ENCODE measurements at places on chromosomes 7 and 10. TPM values are rescaled to one million over a fixed set of nuclear protein-coding genes. Genes with fewer than 3 reads are reported as not detected.

Gene ATRNL1
- total RNA-seq, result 0.23 TPM

Gene PLPP4
- total RNA-seq, result not detected

Gene SNX8
- total RNA-seq, result 25.5 TPM

Gene ENTPD1
- 12.9 TPM for total RNA-seq

Gene TAS2R5
- 1.3 TPM for total RNA-seq

Gene UTF1
- total RNA-seq, result 0.21 TPM

Gene RBM20
- 0.37 TPM for total RNA-seq

GRCh38 chr7:1964913-1965578 is 267.7 kb downstream of the MAD1L1 start:
- no peak for DNase-seq

DNA sequence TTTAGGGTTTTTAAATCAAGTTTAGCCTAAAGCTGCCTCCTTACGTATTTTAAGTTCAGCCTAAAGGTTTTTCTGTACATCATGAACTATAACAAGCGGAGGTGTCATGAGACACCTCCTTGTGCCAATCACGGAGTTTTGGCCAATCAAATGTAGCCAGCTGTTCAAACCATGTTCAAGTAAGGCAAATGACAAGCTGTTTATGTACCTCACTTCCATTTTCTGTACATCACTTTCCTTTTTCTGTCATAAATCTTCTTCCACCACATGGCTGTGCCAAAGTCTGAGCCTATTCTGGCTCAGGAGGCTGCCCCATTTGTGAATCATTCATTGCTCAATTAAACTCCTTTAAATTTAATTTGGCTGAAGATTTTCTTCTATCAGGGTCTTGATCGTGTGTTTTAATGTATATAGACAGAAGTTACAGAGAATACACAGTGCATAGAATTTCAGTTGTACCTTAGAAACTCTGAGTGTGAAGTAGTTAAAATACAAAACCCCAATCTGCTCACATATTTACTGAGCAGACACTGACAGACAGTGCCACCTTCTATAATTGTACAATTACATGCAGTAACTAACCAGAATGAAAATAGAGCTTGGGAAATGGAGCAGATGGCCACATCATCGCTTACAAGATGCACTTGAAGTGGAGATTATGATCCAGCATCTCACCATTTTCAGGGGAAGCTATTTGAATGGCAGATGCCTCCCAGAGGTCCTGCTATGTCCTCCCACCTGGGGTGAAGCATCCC is 76.9 kb upstream of the LANCL2 start:
- DNase-seq, result no peak

DNA sequence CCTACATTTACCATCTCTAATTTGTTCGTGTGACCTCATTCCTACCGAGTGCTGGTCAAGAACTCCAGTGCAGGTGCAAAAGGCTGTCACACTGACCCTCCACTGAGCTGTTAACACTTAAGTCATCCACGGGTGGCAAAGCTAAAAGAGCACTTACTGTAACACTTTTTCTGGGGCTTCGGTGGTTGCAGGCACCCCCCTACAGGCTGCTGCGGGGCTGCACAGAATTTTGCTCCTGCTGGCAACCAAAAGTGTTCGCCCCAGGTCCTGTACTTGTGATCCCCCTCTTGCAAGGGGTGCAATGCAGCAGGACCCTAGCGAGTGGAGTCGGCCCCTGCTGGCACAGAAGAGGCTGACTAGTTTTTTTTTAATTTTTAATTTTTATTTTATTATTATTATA is 298.9 kb upstream of the CNTNAP2 start:
- DNase-seq, result no peak

- DNase-seq, result peak; percentile 73
Observed at GRCh38 chr7:107660381-107661080, at the start of gene SLC26A4. Gene SLC26A4, plus strand, starts transcription at chr7:107660828. Its CDS starts 814 bp downstream, at chr7:107661642.

DNA sequence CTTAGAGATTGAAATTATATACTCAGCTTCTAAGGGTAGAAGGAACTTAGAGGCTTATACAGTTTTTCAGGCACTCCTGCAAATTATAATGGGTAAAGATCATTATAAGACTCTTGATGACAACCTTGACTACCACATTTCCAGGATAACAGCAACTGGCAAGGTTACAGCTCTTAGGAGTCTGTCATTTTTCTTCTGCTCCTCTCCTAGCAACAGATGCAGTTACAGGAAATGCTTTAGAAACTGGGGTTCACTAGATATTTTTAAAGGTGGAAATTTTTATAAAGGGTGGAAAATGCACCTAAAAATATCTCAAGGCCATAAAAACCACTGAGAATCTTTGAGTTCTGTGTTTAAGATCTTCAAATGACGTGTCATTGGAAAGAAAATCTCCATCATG is 185.8 kb downstream of the RELN start:
- no peak for DNase-seq

GRCh38 chr10:50990568-50991455 is 83.5 kb upstream of the PRKG1 start:
- peak; percentile 5 for DNase-seq

GRCh38 chr10:17820943-17821342 is 11.8 kb downstream of the MRC1 start:
- DNase-seq, result no peak

- no peak for DNase-seq
Observed at GRCh38 chr10:1074052-1074747, 18.0 kb downstream of the WDR37 start.

GRCh38 chr7:3301831-3302618 is 973 bp downstream of the SDK1 start:
- peak; percentile 17 for DNase-seq

- DNase-seq, result no peak
Observed at GRCh38 chr7:142420554-142421362, 162.9 kb upstream of the PRSS58 start.

GRCh38 chr10:43610636-43611035 is 4.4 kb downstream of the ZNF485 start:
- no peak for DNase-seq

DNA sequence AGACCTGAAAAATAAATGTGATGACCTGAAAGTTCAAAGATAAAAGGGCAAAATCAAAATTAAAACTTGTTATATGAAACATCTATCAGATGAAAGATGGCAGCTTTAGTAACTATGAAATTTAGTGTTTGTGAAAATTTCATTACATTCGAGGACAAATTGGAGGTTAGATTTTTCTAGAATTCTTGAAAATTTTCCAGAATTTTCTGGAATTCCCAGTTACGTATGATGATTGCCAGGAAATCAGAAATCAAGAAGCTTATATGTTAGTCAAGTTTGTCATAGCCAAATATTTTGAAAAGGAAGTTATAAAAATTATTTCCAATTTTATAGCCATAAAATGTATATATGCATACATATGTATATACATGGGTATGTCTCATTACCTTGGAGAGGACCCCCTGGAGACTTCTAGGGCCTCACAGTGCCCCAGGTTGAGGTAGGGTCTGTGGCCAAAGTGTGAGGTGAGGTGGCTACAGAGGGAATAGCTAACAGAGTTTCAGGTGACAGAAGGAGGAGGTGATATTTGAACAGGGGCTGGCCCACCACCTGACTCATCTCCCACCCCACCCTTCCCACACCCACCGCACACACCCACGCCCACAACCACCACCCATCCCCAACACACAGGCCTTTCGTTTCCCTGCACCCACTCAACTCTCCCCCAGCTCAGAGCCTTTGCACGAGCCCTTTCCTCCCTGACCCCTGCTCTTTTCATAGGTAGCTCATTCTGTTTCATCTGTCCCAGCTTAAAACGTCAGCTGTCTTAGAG is 21.5 kb downstream of the C10orf105 start:
- DNase-seq, result peak; percentile 73

- DNase-seq, result no peak
Observed at GRCh38 chr10:92126100-92126650, 164.7 kb downstream of the CPEB3 start.

DNA sequence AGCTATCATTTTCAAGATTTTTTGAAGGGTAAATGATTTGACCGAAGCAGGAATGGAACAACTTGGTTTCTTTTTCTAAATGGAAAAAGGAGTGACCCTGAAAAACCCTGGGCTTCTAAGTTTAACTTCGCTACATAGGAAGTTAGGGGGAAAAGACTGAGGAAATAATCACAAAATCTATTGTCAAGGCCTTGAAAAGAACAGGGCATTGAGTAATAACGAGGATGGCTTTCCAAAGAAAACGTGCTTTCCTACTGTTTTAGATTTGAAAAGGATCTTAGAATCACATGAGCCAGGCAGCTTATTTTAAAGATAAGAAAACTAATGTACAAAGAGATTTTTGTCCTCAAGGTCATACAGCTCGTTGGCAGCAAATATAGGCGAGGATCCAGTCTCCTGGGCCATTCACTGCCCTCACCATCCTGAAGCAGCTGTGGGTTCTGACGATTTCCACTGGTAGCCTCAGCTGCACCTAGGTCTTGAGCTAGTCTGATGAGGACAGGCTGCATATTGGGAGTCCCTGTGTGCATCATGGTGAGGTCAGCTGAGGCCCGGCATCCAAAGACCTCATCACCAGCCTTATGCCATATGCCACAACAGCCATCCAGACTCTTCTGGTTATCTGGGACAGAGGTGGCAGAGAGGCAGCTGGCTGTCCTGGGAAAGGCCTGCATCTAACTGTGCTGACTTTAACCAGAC is 384.7 kb upstream of the NRP1 start:
- DNase-seq, result no peak

- DNase-seq, result peak; percentile 14
Observed at GRCh38 chr10:121753726-121754476, 155.7 kb upstream of the FGFR2 start.

DNA sequence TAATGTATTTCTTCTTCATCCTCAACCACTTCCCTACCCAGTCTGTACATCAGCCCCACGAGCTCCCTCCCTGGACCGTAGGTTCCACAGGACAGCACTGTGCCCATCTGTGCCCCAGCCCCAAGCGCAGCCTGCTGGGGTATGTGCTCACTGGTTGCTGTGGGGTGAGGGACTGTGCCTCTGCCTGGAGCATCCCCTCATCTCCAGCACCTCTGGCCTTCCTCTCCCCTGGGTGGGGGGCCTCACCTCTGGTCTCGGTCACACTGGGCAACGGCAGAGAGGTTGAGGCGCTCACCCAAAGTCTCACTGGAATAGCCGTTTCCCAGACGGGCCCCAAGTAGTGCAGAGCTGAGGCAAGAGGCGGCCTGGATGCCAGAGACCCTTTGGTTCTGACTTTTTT is 1.5 kb upstream of the PRKAR1B start:
- DNase-seq, result no peak

DNA sequence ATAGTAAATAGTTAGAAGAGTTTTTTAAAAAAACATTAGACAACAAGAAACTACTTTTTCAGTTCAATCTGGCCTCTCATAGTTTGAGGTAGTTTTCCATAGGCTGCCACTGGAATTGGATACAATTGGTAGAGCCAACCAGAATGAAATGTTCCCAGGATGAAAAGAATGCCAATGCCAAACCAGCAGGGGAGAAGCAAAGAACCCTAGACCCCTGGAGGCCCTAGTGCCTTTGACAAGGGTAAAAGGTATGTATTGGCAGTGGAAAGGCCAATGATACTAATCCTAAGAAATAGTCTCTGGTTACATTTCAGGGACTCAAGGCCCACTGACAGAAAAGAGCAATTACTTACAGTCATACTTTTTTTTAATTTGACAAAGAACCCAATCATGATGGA is 77.4 kb upstream of the SEM1 start:
- no peak for DNase-seq

DNA sequence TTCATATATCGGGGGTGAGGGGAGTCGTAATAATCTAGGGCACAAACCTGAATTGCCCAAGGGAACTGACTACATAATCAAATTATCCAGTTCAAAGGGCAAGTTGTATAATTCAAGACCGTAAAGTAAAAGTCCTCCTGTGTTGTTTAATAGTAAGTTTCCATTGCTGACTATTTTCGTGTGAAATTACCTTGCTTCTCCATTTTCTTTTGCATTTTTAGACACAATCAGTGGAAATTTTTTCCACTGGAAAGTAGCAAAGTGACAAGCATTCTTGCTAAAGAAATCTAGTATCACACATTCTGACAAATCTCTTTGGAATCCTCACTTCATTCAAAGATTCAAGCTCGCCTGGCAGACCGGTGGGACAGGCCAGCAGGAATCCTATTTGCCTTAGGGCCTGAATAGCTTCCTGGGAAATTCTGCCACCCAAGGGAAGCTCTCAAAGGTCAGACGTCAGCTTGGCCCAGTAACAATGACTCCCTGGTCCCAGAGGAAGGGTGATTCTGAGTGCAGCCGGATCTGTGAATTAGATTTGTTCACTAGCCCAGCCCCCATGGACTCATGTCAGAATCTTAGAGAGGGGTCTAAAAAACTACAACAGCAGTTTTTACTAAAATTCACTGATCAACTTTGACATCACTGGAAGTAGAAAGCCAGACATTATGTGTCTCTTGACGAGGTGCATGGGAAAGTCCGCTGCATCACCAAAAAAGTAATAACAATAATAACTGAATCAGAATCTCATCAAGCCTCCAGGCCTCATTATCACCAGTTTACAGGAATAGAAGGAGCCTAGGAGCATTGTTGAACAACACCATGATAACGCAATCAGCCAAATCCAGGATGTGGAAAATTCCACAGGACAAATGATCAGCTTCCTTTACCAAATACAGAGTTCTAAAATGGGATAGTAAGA is 161.0 kb downstream of the SKIDA1 start:
- DNase-seq, result no peak

DNA sequence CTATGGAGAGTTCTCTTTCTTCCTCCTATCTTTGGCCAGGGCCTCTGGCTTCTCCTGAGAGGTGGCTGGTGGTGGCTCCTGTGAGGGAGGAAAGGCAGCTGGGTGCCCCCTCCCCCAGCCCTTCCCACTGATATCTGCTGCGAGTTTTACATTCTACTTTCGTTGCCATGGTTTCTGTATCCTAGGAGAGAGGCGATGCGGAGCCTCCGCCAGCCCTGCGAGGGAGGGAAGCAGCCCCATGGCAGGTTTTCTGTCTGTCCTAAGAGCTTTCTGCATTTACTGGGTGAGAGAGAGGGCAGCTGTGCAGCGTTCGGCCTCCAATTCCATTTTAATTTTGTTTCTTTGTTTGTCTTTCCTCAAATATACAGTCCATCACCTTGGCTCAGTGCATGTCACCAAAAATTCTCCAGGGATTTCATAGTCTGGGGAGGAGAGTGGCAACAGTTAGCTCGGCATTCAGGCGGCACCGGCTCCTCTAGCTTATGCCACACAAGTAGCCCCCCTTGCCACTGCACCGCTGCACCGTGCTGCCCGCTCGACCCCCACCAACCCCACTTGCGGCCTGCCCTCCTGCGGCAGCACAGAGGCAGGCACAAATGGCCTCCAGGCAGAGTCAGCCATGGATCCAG is 20.4 kb downstream of the DNAJB12 start:
- DNase-seq, result no peak

All from activated T-cell treated with anti-CD3 and anti-CD28 coated beads, Interleukin-2, amount 50 U/mL, for 72 hours (primary cell).